ENCODE measurements at places on chromosomes 7 and 10.

DNA sequence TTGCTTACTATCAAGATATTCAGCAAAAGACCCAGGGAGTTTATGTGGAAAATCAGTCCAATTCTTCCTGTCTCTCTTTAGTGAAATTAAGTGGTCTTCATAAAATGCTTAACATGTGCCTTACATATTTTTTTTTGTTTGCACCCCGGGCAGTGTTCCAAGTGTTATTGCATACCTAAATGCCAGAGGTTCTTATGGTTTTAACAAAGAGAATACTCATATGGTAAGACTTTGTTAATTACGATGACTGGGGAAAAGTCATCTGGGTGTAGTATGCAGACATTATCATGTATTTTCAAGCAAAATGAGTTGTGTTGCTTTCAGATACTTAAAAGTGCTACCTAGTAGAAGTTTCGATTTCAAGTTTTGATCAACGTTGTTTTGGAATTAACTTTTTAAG, 82.6 kb downstream of the PRKG1 start:
- DNase-seq: no peak

- DNase-seq: no peak
Observed at GRCh38 chr7:128020159-128020558, 11.1 kb downstream of the LRRC4 start.

- no peak for DNase-seq
Observed at GRCh38 chr10:119723624-119724023, 2.2 kb upstream of the INPP5F start.

DNA sequence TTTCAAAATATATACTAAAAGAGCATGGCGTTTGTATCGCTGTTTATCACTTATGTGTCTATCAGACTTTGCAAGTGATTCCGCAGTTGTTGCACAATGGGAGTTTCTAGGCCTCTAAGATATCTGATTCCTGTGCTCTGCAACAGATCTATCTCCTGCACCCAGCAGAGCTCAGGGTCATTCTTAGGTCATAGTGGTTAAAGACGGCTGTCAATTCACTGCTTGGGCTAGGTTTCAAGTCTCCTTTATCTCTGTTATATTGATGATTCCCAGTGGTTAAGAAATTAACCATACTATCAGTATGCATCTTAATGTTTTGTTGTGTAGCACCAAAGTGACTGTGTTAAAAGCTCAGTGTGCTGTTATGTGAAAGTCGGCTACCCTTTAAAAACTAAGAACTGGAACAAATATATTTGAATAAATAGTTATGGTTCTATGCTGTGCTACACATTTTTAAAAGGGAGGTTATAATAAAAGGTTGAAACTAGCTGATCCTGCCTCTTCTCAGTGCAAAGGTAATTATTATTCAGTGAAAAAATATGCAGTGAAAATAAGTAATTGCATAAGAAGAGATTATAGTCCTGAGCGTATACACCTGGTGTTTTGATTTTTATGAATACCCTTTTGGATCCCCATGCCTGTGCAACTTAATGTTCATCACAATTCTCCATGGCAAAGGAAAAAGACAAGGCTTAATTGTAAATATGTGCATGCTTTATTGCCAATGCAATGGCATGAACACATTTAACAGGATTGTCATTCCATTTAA, 24.0 kb downstream of the HOXA1 start:
- DNase-seq: no peak

GRCh38 chr10:411603-412002, 276.3 kb downstream of the ZMYND11 start:
- DNase-seq: no peak

GRCh38 chr7:2965745-2966270, 77.9 kb downstream of the CARD11 start:
- DNase-seq: no peak

- DNase-seq: no peak
Observed at GRCh38 chr10:93773705-93774104, 16.0 kb downstream of the LGI1 start.

- DNase-seq: no peak
Observed at GRCh38 chr7:26429168-26429567, 137.5 kb downstream of the SNX10 start.
